Esophagus muscularis mucosa (tissue), 4 donors: ENCODE measurements at places on chromosomes 1 and 21. TPM values are rescaled to one million over a fixed set of nuclear protein-coding genes. Genes with fewer than 3 reads are reported as not detected.

DNA sequence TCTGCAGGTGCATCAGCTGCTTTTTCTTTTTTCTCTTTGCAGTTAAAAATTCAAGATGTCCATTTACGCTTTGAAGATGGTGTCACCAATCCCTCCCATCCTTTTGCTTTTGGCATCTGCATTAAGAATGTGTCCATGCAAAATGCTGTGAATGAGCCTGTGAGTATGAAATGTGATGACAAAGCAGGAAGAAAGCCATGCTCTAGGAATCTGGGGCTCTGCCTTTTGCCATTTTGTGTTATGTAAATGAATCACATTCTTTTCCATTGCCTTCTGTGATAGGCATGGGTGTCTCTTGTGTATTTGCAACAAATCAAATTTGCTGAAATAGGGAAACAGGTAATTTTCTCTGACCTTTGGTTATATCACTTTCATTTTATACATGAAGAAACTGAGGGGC, 19.4 kb downstream of the VPS13D start:
- DNase-seq, result no peak

EXTL1 gene
- total RNA-seq, result 0.33 TPM

- peak; percentile 83 for DNase-seq
Measured at GRCh38 chr1:157566484-157567300, 14.4 kb upstream of the FCRL5 start.

- no peak for DNase-seq
Measured at GRCh38 chr1:166176416-166176815, 9.6 kb upstream of the FAM78B start.

IGSF3 gene
- 2.5 TPM for total RNA-seq

C1QC gene
- 190 TPM for total RNA-seq

OR2M7 gene
- total RNA-seq, result not detected

GABRD gene
- not detected for total RNA-seq

GRCh38 chr1:231138236-231138635, 23.6 kb upstream of the TRIM67 start:
- no peak for DNase-seq

GRCh38 chr1:29688471-29689365, 452.4 kb downstream of the PTPRU start:
- DNase-seq, result no peak

- no peak for DNase-seq
Measured at GRCh38 chr21:17775431-17776126, 43.6 kb downstream of the C21orf91 start.
